ENCODE measurements at places on chromosomes 1 and 21.

GRCh38 chr1:7046314-7046713 lies 261.1 kb downstream of the CAMTA1 start:
- peak; percentile 18 for DNase-seq

DNA sequence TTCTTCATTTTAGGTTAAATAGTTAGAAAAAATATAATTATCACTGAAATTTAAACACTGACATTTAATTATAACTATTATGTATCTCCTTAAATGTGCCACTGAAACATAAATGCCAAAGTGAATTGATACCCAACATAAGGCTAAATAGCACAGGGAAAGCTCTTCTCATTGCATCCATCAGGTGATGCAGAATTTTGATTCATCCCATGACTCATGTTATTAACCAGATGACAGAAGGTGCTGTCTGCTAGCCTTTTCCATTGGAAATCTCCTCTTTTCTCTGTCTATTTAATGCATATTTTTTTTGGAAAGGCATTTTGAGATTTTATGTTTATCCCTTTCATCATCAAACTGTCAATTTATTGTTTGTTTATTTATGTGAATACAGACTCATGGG lies 136.8 kb downstream of the KCNK2 start:
- DNase-seq, result no peak

- DNase-seq, result no peak
Measured at GRCh38 chr1:156608981-156609380, 7.7 kb upstream of the GPATCH4 start.

GRCh38 chr1:31036749-31037500 lies 28.6 kb downstream of the PUM1 start:
- DNase-seq, result no peak

DNA sequence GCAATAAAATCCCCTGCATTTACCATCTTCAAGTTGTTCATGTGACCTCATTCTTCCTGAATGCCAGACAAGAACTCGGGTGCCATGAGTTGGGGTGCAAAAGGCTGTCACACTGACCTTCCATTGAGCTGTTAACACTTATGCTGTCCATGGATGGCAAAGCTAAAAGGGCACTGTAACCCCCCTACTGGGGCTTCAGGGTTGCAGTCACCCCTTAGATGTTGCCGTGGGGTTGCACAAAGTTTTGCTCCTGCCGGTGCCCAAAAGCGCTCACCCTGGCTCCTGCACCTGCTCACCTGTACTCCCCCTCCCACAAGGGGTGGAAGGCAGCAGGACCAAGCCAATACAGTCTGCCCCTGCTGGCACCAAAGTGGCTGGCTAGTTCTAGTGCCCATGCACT lies 208.2 kb downstream of the RHOU start:
- no peak for DNase-seq

Data from HS-5 (cell line).